H9 (cell line): ENCODE measurements at places on chromosomes 7 and 10. TPM values are rescaled to one million over a fixed set of nuclear protein-coding genes. Genes with fewer than 3 reads are reported as not detected.

Gene SKAP2
- total RNA-seq, result 1.9 and 3.2 TPM in 2 replicates

Gene NAT16
- 0.50 and 0.88 TPM in 2 replicates for total RNA-seq

Gene MRLN
- not detected in 2 replicates for total RNA-seq

Gene MLXIPL
- total RNA-seq, result 5.5 and 6.1 TPM in 2 replicates

Gene MAGI2
- 14.3 and 14.7 TPM in 2 replicates for total RNA-seq

Gene AGAP5
- 5.2 and 5.5 TPM in 2 replicates for total RNA-seq

Gene GIMAP2
- not detected in 2 replicates for total RNA-seq

Gene NACAD
- total RNA-seq, result 6.4 and 8.0 TPM in 2 replicates

Gene FFAR4
- total RNA-seq, result not detected in 2 replicates

GRCh38 chr7:128742206-128742605, 3.0 kb downstream of the CALU start:
- DNase-seq, result no peak

- no peak for DNase-seq
These were observed 123.3 kb downstream of the TRRAP start for GRCh38 chr7:99001482-99002147.

DNA sequence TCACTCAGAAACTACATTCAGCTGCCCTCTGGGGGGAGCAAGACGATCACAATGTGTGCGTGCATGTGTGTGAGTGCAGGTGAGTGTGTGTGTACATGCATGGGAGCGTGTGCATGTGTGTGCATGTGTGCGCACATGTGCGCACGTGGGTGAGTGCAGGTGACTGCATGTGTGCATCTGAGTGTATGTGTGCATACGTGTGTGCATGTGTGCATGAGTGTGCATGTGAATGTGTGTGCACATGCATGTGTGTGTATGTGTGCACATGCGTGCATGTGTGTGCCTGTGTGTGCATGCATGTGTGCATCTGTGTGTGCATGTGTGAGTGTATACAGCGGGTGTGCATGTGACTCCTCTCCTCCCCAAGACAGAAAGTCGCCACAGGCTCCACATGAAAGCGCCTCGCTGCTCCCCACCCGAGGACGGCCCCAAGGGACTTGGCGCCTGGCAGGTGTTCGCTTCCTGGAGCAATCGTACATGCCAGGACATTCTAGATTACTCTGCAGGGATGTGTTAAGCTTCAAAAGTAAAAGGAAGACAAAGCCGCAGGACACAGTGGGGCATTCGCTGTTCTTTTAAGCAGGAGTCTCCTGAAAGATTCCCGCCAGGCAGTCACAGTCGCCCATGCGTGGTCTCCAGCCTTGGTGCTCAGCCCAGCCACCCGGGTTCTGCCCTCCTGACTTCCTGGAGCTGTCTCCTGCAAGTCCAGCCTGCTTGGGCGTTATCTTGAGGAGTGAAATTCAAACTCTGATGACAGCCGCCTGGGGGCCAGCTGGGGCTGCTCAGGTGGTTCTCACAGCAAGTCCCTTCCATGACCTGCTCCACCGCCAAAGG, 42.0 kb upstream of the ADGRA1 start:
- DNase-seq, result no peak

DNA sequence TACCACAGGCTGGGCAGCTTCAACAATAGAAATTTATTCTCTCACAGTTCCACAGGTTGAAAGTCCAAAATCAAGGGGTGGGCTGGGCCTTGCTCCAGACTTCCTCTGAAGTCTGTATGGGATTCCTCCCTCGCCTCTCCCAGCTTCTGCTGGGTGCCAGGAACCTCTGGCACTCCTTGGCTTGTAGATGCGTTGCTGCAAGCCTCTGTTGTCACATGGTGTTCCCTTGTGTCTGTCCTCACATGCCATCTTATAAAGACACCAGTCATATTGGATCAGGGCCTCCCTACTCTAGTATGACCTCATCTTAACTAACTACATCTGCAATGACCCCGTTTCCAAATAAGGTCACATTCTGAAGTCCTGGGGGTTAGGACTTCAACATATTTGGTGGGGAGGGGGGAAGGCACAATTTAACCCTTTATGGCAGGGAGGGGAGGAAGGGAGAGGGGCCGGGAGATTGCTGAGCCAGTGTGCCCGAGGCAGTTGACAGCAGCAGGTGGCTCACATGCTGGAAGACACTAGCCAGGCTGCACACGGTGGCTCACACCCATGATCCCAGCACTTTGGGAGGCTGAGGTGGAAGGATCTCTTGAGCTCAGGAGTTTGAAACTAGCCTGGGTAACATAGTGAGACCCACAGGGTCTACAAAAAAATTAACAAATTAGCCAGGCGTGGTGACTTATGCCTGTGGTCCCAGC, 18.8 kb downstream of the ZNF282 start:
- DNase-seq, result no peak

DNA sequence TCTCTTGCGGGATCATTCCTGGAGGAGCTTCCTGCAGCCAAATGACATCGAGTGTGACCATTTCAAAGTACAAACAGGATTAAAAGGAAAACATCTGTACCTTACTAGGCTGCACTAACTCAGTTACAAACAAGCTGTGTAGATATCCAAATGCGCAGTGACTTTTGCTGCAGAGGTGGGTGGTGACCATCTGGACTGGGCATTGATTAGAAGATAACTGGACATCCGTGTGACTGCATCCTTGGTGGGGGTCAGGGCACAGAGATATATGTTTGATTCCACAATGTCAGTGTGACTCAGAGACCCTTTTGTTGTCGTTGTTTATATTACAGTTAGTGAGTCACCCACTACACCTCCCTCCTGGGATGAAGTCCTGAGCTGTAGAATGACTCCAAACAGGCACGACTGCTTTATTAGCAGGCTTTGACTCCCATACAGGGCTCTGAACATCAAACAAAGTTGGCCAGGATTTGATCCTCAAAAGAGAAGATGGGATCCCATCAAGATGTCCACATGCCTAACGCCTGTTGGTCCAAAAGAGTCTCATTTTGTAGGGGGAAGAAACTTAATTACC, 56.7 kb upstream of the SDK1 start:
- DNase-seq, result no peak

- DNase-seq, result peak; percentile 74
These were observed 90.3 kb downstream of the MYL10 start for GRCh38 chr7:101538596-101539459.

GRCh38 chr7:1855725-1856160, 185.7 kb downstream of the ELFN1 start:
- DNase-seq, result no peak

DNA sequence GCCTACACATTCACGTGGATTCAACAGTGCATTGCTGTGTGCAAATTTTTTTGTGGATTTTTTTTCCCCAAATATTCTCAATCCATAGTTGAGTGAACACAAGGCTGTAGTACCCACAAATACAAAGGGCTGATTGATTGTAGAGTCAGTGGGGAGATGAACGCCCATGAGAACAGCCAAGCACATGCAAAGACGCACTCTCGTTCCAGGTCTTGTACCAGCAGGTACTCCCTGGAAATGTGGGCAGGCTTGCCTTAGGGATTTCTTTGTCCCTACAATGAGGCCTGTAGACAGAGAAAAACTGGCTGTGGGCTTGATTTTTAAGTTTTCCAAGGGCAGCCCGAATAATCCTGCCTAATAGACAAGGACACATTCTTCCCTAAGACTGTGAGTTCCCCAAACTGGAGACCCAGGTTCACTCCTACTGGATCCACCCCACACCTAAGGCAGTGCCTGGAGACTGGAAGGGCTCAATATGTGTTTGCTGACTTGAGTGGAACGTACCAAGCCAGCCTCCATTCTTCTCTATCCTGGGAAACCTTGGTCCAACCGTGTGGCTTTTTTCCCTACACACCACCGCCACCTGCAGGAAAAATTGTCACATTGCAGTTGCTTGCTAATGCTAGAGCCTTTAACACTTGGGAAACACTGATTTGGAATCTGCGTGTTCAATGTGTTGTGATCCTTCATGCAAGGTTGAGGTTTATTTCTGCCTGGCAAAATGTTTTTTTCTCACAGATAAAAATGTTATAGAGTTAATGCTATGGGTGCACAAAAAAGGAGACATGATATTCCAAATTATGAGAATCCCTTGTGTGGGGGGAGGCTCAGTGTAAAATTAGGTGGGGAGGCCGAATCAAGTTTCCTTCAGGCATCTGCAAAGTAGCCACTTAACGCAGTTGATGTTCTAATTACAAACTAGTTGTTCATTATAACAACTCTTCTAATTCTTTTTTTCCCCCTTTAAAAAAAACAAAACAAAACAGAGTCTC, 49.3 kb downstream of the PPP1R17 start:
- peak; percentile 74 for DNase-seq

DNA sequence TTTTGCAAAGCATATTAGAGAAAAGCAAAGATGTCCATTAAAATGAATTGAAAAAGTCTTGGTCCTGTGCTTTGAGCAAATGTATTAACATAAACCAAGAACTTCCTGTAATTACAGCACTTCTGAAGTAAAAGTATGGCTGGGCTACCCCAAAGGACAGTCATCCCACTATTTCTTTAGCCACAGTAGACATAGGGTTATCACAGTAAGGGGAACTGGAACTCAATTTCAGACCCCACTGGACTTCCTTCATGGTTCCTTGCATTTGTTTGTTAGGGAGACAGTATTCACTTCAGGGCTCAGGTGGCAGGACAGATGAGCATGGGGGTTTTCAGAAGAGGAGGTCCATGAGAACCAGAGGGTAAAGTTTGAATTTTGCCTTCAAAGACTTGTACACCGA, 203.1 kb upstream of the PDE1C start:
- DNase-seq, result no peak

DNA sequence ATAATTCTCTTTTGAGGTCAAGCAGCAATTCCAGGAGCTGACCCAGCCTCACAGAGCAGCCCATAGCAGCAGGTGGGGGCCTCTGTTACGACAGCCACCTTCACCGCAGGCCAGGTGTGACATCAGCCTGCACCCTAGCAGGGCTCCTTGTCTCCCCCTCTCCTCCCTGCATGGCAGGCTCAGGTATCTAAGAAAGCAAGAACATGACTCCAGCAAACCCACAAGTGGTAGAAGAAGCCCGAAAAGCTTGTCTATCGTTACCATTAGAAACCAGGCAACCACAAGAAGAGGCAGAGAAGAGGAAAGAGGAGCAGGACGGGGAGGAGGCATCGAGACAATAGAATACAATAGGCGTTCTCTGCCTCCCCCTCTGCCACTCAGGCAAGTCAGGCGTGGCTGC, 104.0 kb upstream of the PRR15 start:
- no peak for DNase-seq

- DNase-seq, result no peak
These were observed 97.6 kb downstream of the SUGCT start for GRCh38 chr7:40232242-40232893.

DNA sequence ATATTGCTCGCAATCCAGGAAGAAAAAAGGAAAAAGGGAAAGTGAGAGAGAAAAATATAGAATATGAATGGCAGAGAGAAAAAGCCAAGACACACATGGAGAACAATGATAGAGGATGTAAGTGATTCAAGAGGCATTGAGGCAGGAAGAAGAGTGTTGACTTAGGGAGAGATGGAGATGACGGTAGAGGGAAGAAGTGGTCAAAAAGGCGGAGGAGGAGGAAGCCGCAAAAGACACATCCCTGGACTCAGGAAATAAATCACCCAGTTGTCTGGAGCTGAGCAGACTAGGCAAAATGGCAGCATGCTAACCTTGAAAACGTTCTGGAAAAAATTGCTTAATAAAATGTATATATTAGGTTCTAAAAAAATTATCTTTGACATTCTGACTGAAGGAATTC, 17.7 kb upstream of the GPR37 start:
- DNase-seq, result no peak

GRCh38 chr7:51265066-51265907, 51.3 kb downstream of the COBL start:
- DNase-seq, result no peak

- no peak for DNase-seq
These were observed 11.7 kb upstream of the GPR37 start for GRCh38 chr7:124777268-124777667.

- peak; percentile 67 for DNase-seq
These were observed at the start of gene COL26A1 for GRCh38 chr7:101362334-101363195. TSS of gene COL26A1 (plus strand) at chr7:101362875. CDS start at chr7:101363033, 158 bp downstream.

- DNase-seq, result no peak
These were observed 215.9 kb downstream of the HECW1 start for GRCh38 chr7:43328336-43328735.

GRCh38 chr10:117165538-117166417, 27.7 kb upstream of the VAX1 start:
- peak; percentile 88 for DNase-seq

DNA sequence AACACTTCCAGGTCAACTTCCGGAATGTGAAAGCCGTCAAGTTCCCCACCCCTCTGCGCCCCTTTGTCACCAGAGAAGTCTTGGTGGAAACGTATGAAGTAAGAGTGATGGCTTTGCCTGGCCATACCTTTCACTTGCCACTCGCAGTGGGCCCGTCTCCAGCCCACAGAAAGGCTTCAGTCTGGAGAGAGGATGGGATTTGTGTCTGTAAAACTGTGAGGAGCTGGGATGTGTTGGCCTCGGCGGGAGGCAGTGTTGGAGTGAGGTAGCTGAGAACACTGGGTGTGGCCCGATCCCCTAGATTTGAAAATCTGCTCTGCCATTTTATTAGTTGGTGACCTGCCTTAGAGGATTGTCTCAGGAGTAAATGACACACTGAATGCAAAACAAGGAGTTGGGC, 6.4 kb downstream of the ADCK2 start:
- DNase-seq, result no peak

GRCh38 chr7:119545118-119545517, 727.9 kb upstream of the KCND2 start:
- no peak for DNase-seq

DNA sequence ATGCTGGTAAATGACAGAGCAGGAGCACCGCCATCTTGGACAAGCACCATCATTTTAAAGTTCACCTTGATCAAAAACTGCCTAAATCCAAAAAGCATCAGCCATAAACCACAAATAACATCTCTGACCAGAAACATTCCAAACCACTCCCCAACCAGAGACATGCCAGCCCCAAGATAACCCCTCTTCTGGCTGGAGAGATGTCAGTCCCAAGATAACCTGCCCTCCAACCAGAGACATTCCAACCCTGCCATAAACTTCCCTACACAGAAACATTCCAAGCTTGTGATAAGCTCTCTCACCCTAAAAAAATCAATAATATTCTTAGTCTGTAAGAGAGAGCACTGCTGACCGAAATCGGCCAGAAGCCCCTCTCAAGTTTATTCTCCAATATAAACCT, 659.3 kb downstream of the XPNPEP1 start:
- DNase-seq, result no peak

DNA sequence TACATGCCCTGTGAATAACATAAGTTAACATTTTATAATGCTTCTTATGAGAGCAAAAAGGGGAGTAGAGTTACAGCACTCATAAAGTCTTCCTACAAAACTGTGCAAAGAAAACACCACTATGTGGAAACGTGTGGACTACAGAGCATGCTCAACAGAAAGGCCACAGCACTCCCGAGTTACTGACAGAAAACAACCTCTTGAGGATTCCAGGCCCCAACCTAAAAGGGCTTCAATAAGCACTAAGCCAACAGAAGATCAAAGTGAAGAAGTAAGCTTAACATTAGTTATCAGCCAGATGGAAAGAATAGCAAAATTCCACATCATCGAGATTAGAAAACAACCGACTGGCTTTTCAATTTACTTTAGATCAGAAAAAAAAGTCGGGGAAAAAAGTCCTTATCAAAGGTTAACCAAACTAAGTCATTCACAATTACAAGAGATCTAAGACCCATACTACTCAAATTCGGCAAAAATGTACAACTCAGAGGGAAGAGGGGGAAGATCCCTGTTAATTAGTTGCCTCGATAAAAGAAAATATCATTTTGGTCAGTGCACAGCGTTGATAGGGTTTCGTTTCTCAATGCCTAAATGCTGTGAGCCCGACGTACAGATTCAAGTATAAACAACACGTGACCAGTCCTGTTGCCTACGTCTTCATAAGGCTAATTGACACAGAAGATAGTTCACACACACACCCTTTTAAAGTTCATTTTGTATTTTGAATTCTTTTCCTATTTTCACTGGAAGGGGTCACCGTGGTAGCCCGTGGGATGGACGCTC, 1.4 kb downstream of the KBTBD2 start:
- DNase-seq, result no peak

GRCh38 chr7:73909996-73910395, 49.0 kb downstream of the TMEM270 start:
- no peak for DNase-seq
